ENCODE measurements at places on chromosomes 11 and 22.

- DNase-seq = peak; percentile 87
These were observed 444 bp upstream of the TSKU start for GRCh38 chr11:76782531-76783293.

- DNase-seq = no peak
These were observed 555.6 kb upstream of the LARGE1 start for GRCh38 chr22:34475886-34476285.

- no peak for DNase-seq
These were observed 151.1 kb upstream of the NECTIN1 start for GRCh38 chr11:119880143-119880542.

GRCh38 chr11:62081378-62082291, 42.2 kb upstream of the INCENP start:
- peak; percentile 74 for DNase-seq

DNA sequence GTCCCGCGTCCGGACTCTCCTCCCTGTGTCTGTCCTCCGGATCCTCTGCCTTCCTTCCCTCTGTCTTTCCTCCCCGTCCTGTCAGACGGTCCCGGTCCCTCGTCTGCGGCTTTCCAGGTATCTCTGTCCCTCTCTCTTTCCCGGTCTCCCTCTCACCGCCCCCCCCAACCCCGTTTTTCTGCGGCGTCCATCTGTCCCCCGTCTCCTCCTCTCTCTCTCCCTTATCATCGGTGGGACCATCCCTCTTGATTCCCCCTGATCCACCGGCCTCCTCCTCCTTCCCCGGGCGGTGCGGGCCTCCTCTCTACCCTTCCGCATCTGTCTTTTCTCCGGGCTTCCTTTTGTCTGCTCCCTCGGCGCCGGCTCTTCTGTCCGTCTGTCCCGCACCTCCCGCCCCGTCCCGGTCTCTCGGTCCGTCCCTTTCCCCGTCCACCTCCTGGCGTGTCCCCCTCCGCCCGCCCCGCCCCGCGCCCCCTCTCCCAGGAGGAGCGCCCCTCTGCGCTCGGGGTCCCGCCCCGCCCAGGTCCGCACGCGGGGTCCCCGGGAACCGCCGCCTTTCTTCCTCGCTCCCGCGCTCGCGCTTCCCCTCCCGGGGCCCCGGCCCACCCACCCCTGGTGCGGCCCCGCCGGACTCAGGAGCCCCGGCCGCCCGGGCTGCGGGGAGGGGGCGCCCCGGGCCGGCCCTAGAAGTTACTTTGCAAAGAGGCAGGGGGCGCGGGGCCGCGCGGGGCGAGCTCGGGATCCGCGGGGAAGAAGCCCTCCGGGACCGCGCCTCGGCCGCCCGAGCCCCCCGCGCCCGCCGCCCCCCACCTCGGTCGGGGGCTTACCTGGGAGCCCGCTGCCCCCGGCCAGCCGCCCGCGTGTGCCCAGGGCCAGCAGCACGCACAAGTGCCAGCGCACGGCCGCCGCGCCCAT, 568 bp downstream of the SCUBE1 start:
- no peak for DNase-seq

- DNase-seq = peak; percentile 47
These were observed 81.9 kb downstream of the LRRC32 start for GRCh38 chr11:76588455-76589325.

- DNase-seq = no peak
These were observed 5.6 kb downstream of the DERL3 start for GRCh38 chr22:23833017-23833751.

GRCh38 chr11:35787626-35788025, 125.1 kb downstream of the TRIM44 start:
- DNase-seq = no peak

DNA sequence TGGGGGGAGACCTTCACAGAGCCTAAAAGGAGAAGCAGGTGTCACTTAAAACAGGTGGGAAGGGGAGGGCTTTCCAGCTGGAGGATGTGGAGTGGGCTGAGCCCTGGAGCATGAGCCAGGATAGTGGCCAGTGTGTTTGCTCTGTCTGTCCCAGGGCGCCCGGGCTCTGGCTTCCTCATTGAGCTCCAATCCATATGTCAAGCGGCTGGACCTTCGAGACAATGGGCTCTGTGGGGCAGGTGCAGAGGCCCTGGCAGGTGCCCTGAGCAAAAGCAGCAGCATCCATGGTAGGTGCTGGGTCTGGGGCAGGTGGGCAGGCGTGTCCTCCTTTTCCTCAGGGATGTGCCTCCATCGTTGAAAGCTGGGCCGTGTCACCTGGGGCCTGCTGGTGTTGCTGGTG, 2.0 kb downstream of the LRRC74B start:
- no peak for DNase-seq

- DNase-seq = no peak
These were observed 6.8 kb upstream of the POLR3H start for GRCh38 chr22:41550952-41551491.

- DNase-seq = no peak
These were observed 4.5 kb downstream of the SNU13 start for GRCh38 chr22:41684194-41684593.

GRCh38 chr11:933142-933851, 7.6 kb downstream of the AP2A2 start:
- DNase-seq = peak; percentile 32

DNA sequence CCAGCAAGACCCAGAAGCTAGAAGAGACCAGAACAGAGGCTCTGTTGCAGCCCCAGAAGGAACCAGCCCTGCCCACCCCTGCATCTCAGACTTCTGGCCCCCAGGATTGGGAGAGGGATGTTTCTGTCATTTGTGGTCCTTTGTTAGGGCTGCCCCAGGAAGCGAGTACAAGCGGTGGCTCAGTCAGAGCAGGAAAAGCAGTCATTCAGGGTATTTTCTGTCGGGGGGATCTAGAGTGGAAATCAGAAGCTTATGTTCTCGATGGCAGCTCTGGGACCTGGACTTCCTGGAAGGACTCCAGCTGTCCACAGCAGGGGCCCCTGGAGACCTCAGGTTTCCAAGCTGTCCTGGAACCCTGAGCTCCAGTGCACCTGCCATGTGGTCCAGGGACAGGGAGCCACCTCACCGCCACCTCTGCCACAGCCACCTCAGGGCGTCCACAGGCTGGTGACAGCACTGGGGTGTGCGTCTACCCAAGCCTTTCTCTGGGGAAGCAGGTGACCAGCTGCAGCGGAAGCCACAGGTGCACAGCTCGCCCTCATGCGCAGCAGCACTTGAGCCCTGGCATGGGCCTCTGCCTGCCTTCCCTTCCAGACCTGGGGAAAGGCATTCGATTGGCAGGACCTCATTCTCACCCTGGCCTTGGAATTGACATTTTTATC, 2.6 kb downstream of the KRTAP5-5 start:
- no peak for DNase-seq

DNA sequence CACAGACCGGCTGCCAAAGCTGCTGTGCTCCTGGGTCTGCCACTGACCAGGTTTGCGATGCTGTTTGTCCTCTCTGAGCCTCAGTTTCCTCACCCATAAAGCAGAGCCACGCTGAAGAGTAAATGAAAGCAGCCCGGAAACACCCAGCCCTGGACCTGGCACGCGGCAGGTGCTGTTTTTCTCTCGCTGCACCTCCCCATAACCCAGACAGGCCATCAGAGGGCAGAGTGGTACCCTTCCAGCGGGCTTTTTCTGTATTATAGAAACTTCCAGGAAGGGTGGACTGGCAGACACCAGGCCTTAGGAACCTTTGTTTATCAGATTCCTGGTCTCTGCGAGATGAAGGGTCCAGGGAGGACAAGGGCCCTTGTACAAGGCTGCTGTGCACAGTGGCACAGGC, 17.9 kb upstream of the FGF19 start:
- no peak for DNase-seq

- DNase-seq = peak; percentile 24
These were observed 23.6 kb upstream of the ETS1 start for GRCh38 chr11:128610721-128611617.

- DNase-seq = peak; percentile 68
These were observed 20.3 kb upstream of the YPEL1 start for GRCh38 chr22:21755851-21756284.

DNA sequence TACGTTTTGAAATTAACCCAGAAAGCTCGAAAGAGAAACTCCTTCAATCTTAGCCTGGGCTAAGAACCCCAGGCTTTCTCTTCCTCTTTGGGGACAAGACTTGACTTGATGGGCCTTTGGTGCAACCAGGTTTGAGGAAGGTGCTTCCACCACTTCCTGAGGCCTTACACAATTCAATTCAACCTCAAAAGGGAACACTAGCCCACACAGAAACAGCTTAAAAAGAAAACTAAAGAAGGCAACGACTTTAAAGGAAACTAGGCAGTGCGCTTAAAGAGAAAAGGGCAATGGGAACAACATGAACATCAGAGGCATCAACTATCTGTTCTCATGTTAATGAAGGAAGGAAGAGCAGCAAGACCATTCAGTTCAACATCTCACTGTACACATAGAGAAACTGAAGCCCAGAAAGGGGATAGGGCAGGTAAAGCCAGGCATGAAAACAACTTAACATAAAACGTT, 24.8 kb downstream of the PAK1 start:
- DNase-seq = no peak

- DNase-seq = no peak
These were observed 883.3 kb downstream of the BRD1 start for GRCh38 chr22:48944433-48944750.
